ENCODE measurements at places on chromosomes 12 and 14. TPM values are rescaled to one million over a fixed set of nuclear protein-coding genes. Genes with fewer than 3 reads are reported as not detected.

Gene KRT6A
- not detected for total RNA-seq

DNA sequence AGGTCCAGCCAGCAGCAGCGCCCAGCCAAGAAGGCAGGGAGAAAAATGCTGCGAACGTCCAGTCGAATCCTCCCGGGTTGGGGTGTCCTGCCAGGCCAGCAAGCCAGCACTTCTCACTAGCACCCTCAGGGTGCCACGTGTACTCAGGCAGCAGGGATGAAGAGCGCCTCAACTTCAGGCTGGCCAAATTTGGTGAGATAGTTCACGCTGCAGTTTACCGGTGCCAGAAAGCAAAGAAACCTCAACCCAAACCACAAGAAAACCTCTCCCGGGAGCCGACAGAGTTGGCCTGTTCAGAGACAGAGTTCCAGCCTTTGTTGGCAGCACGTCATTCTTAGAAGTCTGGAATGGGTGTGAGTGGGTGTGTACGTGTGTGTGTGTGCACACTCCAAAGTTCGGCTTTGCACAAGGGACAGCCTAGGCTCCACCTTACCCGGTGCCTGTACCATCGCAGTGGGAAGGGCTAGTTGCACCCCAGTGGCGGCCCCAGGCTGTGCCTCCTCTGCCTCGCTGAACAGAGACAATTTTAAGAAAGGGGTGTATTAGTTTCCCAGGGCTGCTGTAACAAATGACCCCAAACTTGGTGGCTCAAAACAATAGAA is 42.1 kb downstream of the ELK3 start:
- DNase-seq: no peak

Gene ESR2
- total RNA-seq: not detected

GRCh38 chr14:92496191-92496857 is 17.3 kb upstream of the RIN3 start:
- DNase-seq: no peak

DNA sequence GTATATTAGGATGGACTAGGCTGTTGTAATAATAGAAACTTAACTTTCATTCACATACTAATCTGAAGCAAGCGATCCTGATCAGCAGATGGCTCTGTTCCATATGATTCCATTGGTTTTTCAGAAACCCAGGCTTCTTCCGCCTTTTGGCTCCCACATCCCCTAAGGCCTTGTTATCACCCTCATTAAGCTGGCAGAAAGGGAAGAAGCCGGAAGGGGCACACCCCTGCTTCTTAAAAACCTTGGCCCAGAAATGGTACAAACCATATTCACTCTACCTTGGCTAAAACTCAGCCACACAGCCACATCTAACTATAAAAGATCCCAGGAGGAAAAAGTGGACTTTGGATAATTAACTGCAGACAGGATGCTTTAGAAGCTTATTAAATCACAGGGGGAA is 329.2 kb downstream of the PCNX1 start:
- DNase-seq: no peak

- DNase-seq: no peak
Measured at GRCh38 chr12:8559676-8560075, 19.0 kb upstream of the CLEC4E start.

Gene POTEG
- not detected for total RNA-seq

GRCh38 chr12:94621662-94622359 is 28.5 kb downstream of the TMCC3 start:
- DNase-seq: no peak

DNA sequence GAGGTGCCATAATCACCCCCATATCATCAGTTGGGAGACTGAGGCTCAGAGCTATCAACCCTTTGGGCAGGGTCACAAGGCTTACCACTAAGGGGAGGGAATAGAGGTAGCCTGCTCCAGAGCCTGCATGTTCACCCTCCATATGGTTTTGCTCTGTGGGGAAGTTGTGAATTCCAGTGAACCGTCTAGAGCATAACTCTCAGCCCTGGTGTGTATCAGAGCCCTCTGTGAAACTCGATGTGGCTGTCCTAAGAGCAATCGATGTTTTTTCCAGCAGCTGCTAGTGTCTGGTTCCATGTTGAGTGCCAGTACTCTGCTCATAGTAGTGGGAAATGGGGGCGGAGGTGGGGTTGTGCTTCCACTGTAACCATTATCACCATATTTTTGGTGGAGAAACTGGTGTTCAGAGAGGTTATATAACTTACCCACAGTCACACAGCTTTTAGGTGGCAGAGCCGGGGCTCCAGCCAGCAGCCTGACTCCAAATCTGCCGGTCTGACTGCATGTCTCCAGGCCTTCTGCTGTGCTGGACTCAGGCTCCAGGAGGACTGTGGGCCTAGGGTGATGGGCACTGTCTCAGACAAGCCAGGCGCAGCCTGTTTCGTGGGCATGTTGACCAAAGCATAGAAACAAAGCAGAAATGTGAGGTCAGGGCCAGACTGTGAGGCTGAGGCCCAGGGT is 104.2 kb downstream of the ADCK1 start:
- DNase-seq: no peak

Gene SPTB
- total RNA-seq: 2.5 TPM

Data from esophagus muscularis mucosa (tissue), 4 donors.